ENCODE measurements at places on chromosomes 3 and 15.

DNA sequence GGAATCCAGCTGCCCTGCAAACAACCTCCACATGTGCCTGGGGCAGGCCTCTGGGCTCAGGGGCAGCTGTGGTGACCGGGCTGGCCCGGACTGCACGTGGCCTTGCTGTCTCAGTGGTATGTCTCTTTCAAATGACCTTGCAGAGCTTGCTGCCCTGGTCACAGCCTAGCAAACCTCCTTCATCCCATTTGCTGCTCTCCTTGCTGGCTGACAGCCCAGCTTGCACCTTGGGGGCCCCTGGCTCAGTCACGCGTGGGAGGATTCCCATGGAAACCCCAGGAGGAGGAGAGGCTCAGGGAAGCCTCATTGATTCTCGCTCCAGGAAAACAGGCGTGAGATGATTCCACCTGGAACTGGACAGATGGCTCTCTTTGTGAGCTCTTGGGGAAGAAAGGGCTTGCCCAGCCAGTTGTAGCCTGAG, 5.6 kb downstream of the SPSB4 start:
- DNase-seq, result no peak

DNA sequence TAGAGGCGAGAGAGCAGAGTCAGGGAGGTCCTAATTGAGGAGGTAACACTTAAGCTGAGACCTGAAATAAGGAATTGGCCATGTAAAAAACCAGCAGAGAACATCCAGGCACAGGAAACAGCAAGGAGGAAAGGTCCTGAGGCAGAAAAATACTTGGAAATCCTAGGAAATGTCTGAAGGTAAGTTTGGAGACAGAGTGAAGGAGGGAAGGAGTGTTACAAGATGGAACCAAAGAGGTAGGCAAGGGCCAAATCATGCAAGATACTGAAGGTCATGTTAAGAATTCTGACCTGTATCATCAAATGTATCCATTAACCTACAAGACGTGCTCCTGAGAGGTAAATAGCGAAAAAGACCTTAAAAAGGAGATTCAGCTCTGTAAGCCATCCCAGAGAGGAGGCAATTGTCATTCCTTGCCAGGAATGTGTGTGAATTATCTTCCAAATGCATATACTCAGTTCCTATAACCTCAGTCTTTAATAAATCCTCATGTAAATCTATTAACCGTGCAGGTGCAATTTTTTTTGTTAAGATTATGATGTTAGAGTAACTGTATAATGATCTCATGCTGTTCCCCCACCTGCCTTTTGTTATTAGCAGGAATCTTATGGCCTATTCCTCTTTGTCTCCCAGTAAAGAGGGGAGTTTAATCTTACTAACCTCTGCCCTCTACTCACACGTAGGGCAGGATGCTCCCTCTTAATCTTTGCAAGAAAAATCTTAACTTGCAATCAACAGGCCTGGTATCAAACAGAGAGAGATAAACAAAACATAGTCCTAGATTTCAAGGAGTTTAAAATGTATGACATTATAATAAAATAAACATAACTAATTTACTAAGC, 166.9 kb downstream of the ULK4 start:
- no peak for DNase-seq

GRCh38 chr3:99607151-99607550, 31.2 kb upstream of the COL8A1 start:
- no peak for DNase-seq

DNA sequence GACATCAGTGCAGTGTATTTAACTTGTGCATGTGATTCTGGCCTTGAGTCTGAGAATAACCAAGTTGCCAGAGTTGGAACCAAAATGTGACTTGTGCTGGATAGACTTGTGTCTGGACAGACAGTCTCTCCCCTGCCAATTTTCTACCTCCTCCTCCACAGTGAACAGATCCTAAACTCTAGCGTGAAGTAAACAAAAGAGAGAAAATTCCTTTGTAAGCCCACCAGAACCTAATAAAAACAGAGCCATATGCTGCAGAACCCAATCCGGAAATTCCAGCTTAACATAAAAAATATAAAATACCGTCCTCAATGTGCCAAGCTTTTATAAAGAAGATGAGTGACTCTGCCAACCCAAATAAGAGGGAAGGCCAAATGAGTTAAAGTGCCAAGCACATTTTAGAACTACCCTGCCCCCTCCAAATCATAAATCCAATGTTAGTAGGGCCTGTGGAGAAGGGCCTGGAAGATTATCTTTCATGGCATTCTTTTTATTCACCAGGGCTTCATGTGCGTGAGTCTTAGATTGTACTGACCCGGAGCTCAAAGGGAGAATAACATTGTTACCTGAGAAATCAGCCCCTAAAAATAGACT, 344.6 kb upstream of the PROK2 start:
- DNase-seq, result no peak

- DNase-seq, result no peak
These were observed at the start of gene FBXO40 for GRCh38 chr3:121592856-121593702. TSS of gene FBXO40 (plus strand) at chr3:121593379. CDS start at chr3:121620576, 27,197 bp downstream.

- DNase-seq, result no peak
These were observed 70.9 kb upstream of the RGMA start for GRCh38 chr15:93159930-93160329.

GRCh38 chr3:10722911-10723310, 93.1 kb upstream of the SLC6A11 start:
- no peak for DNase-seq

DNA sequence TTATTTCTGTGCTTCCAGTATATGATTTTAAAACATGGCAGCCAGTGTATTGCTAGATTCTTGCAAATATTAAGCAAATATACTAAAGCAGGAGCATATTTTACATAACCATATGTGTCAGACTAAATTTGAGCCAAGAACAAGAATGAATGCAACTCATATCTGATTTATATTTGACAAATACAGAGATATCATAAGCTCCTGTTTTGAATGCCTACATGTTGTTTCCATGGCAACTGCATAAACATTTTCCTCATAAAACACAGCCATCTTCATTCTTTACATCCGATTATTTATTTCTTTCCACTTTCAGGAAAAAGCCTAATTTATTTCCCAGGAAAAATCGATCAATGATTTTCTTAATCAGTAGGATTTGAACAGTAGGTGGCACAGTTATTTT, 172.2 kb upstream of the TSPAN3 start:
- no peak for DNase-seq

GRCh38 chr3:63933459-63933858, 21.3 kb upstream of the SCAANT1 start:
- no peak for DNase-seq

GRCh38 chr3:129934234-129935123, 40.0 kb upstream of the TRH start:
- no peak for DNase-seq

DNA sequence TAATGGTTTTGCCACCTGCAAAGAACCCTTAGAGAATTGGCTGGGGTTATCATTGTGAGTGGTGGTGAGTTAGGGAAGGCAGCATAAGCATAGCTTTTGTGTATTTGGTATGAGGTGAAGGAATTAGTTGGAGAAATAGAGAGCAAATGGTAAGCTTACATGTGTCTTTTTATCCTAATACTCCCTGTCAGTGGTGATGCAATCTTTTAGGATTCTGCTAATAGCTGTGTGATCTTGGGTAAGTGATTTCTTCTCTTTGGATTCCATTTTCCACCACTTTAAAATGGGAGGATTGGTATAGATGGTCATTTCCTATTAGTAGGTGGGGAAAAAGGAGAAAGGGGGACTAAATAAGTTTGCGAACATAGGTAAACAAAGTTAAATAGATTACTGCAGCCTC, 30.9 kb downstream of the PIAS1 start:
- no peak for DNase-seq

DNA sequence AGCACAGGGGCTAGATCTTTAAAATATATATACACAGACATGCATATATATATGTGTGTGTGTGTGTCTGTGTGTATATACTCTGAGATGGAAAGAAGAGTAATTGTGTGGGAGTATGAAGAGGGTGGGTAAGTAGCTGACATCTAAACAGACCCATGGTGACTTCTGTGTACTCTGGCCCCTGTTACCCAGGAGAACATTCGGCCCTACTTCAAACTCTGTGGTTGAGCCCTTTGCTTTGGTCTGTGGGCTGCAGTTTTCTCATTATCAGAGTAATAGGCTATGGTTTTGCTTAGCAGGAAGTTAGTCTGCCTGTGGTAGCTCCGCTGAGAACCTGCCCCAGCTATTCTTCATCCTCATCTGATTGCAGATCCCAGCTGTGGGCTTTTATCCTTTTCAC, 141.4 kb downstream of the RBPMS2 start:
- DNase-seq, result no peak
